NCI-H1105 (cell line): ENCODE measurements at places on chromosomes 2 and 18.

DNA sequence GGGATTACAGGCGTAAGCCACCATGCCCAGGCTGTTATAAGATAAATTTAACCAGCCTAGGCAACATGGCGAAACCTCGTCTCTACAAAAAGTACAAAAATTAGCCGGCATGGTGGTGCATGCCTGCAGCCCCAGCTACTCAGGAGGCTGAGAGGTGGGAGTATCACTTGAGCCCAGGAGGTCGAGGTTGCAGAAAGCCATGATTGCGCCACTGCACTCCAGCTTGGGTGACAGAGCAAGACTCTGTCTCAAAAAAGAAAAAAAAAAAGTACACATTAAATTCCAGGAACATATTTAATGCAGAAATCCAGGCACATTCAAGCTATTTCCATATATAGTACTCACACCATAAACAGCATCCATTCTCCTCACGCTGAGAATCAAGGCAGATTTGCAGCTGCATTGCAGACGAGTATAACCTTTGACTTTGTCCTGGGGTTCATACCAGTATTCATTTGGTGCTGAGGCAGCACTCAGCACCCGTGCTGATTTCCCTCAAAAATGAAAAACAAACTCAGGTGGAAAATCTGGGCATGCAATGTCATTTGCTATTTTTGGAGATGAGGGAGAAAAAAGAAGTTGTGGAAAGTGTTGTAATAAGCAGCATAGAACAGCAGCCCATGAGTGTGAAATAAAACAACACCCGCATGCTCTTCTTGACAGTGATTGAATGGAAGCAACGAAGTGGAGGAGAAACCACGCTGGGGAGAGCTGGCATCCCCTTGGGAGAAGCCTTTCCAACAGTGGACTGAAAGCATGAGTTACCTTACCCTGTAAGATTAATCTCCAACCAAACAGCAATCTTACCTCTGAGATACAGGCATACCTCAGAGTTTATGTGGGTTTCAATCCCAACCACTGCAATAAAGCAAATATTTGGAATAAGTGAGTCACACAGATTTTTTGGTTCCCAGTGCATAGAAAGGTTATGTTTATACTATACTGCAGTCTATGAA, 46.8 kb upstream of the ANXA4 start:
- DNase-seq: no peak

GRCh38 chr2:64711252-64711800, 57.6 kb upstream of the SERTAD2 start:
- no peak for DNase-seq

DNA sequence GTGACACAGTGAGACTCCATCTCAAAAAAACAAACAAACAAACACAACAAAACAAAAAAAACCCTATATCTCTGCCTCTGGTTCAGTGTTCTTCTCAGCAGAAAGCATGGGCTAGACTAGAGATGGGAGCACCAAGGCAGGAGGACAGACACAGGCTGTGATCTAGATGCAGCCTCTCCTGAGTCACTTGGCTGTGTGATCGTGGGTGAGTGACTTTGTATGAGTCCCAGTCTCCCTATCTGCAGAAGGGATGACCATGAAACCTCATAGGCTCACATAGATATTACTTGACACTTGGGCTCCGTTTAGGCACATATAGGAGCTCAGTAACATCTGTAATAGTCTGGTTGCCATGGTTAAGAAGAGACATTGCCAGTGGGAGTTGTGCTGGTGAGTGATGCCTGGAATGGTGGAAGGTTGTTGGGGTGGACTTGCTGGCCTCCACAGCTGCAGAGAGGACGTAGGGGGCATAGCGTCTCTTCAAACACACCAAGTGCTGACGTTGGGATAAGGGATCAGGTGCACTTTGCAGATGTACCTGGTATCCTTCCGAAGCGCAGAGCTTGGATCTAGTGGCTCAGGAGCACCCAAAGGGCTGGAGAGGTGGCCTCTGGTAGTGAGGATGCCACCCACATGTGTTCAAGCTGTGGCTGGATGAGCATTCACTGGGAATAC, 318.9 kb upstream of the HS6ST1 start:
- no peak for DNase-seq

- peak; percentile 67 for DNase-seq
Measured at GRCh38 chr2:159971365-159972152, 90.9 kb downstream of the PLA2R1 start.

DNA sequence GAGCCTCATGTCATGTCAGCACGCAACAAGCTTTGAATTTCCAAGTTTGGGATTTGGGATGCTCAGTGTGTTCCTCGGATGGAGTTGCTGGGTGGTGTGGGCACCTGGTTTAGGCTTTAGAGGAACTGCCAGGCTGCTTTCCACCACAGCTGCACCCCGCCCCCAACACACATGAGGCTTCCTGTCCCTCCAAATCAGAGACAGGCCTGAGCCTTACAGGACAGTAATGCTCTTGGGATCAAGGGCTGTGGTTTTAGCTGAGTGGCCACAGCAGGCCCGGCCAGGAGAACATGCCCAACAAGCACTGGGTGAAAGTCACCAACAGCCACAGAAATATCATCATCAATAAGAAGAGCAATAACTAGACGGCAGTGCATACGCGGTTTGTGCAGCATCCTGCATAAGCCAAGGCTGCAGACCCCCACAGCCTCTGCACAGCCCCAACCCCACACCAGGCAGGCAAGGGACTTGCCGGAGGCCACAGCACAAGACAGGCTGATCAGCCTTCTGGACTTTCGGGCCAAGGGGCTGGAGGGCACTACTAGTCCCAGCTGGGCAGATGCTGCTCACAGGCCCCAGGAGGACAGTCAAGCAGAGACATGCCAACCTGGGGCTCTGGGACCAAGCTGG, 29.7 kb upstream of the GPC1 start:
- DNase-seq: no peak
